HFF-Myc (cell line): ENCODE measurements at places on chromosomes 16 and 17.

DNA sequence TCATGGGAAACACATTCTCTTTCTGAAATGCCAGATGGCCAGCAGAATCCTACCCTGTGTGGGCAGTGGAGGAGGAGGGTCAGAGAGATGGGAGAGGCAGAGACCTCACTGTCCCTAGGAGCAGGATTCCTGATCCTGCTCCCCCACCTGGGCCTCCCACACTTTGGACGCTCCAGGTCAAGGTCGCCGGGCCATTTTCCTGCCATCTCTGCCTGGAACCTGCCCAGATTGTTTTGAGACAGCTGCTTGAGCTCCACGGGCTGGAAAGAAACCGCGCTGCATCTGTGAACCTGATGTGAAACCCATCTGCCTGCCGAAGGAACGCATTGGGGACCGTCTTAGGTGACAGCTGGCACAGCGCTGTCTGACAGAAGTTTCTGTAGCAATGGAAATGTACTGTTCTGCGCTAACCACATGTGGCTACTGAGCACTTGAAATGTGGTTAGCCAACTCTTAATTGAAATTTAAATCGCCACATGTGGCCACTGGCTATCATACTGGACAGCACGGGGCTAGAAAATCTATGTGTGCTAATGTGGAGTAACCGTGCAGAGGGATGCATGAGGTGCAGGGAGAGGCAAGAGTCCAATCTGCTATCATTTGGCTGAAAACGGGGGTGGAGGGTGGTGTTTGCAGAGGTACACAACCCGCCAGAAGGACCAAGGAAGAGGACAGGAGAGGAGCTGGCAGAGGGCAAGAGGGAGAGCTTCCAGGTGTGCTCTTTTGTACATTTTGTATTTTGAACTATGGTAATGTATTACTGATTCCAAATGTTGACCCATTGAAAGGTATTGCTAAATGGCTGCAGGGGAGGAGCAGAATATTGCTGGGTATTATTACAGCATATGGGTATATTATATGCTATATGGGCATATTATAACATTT, 15.4 kb upstream of the NUBP1 start:
- DNase-seq, result peak; percentile 17

GRCh38 chr17:27461192-27461859, 5.1 kb downstream of the KSR1 start:
- no peak for DNase-seq

DNA sequence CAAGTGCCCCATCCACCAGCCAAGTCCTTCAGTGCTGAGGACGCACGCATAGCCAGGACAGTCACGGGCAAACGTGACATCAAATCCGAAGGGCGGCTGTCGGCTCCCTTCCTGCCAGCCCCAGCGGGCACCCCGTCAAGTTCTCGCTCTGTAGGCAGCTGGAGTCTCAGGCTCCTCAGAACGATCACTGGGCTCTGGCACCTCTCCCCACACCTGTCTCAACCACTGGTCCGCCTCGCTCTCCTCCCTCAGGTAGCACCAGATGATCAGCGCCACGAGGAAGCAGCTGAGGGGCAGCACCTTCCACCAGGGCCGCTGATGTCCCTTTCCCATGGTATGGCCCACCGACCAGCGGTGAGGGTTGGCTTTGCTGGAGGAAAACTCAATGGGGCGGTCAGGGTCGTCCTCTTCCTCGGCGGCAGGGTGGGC, 422 bp downstream of the UQCC4 start:
- DNase-seq, result no peak

DNA sequence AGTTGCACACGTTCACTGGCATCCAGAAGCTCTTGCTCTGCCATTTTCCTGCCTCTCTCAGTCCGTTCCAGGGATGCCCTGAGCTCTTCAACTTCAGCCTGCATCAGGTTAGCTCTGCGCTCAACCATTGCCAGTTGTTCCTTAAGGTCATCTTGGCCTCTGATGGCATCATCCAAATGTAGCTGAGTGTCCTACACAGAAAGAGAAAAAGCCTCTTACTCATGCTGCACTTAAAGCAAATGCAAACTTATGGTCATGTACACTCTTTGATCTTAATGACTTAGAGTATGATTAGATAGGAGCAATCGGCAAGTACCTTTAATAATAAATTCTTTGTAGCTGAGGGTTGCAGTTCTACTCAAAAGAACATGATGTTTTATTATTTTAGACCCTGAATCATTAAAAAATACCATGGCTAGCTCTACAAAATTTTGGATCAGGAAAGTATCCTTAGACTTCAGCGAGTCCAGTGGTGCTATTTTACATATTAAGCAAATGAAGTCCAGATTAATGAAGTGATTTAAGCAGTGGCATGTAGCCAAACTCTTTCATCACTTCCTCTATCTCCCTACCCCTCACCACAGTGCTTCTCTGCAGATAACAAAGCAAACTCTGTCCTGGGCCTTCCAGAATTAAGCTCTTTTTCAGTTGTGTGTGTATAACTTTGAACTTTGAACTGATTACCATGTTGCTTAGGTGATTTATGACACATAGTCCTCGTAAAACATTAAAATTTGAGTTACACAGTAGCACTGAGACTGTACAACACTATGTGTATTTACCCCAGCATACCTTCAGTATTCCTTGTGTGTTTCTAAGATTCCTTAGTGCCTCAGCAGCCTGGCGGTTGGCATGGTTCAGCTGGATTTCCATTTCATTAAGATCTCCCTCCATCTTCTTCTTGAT, 22.1 kb downstream of the MYH4 start:
- DNase-seq, result no peak

GRCh38 chr17:51103451-51103850, 17.2 kb downstream of the SPAG9 start:
- DNase-seq, result no peak

DNA sequence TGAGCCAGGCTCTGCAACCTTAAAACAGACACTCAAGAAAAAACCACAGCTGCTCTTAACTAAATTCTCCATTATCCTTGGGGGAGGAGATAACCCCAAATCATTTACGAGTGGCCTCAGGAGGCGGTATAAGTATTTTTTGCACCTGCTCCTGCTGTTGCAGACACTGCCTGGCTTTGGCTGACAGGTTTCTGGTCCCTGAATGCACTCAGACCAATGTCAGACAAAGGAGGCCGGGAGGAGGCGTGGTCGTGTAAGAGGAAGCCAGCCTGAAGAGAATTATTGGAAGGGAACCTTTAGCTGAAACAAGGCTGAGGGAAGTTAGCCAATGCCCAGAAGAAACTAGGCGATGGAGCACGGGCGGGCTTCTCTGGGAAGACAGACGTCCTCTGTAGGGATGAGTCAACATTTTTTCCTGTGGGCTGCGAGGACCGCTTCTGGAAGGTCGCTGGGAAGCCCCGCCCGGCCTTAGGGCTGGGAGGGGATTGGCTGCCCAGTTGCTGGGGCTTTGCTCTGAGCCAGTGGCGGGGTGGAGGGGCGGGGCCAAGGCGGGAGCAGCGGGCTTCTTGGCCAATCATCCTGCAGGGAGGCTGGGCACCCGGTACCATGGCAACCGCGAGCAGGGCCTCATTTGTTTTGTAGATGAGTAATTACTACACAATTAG, 82.3 kb downstream of the CCDC182 start:
- DNase-seq, result peak; percentile 96

DNA sequence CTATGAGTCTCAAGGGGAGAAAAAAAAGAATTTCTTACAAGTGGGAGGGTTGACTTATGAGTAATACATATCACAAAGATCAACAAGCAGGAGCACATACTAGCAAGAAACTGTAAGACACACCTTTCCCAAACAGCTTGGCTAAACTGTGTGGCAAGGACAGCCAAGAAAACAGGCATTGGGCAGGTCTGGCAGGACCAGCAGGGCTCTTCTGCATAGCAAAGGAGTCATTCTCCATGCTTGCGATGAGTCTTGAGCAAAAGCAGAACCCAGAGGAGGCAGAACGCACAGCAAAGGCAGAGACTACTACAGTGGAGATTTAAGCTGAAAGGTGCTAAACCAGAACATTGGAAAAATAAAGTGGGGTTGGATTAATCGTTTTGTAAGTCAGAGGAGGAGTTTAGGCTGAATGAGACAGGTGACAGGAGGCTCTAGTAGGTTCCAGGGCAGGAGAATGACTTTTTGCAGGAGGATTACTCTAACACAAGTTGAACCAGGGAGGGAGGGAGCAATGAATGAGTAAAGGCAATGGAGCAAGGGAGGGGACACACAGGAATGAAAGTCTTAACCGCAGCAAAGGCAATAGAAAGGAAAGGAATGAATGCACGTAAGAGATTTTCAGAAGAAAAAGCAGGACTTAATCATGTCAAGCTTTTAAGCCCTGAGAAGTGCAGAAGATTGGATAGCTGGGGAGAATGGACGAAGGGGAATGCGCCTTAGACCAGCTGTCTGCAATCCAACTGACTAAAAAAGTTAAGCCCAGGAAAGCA, 2.7 kb downstream of the N4BP1 start:
- DNase-seq, result no peak

GRCh38 chr16:71610936-71611871, 14.8 kb upstream of the MARVELD3 start:
- DNase-seq, result peak; percentile 16

- DNase-seq, result no peak
These were observed 204.5 kb upstream of the CDH5 start for GRCh38 chr16:66161942-66162341.

DNA sequence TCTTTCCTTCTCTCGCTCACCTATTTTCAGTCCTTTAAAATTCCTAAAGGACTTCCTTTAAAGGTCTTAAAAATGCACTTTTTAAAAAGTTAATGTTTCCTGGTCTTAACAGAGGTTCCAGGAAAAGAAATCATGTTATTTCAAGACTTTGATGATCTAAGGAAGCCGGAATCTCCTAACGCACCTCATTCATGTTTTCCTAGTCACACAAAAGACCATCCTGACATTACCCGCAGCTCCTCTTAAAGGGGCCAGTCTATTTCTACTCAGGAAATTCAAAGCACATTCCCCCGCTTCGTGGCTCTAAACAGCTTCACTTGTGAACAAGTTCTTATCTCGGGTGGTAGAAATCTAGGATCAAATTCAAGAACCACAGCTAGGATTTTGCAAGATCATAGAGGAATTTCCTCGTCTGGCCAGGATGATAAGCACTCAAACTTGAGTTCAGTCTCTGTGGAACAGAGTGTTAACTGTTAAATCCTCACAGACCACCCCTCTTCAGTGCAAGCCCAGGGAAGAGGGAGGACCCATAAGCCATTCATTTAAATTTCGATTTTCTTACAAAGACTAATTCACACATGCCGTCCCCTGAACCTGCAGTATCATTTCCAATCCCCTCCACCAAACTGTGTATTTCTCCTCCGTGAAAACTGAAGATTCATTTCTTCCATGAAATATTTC, 137.1 kb upstream of the AXIN2 start:
- DNase-seq, result no peak

DNA sequence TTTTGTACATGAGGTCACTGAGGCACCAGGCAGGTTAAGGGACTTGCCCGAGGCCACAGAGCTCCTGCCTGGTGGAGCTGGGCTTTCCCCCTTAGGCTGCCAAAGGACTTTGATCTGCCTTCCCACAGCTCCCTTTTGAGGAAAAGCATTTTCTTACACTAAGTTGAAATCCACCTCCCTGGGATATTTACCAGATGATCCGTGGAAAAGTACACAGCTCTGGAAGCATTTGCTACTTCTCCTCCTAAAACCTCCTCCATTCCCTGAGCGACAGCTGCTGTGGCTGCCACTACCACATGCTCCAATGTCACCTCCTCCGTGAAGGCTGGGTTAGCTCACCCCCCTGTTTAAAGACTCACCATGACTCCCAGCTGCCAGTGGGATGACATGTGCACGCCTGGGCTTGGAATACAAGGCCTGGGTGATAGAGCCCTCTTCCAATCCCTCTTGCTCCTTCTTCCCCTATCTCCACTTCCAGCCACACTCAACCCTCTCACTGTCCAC, 1.2 kb upstream of the MPRIP start:
- no peak for DNase-seq

- no peak for DNase-seq
These were observed 795 bp downstream of the KCTD13 start for GRCh38 chr16:29925105-29925756.

GRCh38 chr17:37458805-37459204, 30.9 kb upstream of the DUSP14 start:
- no peak for DNase-seq

GRCh38 chr16:47876511-47876910, 279.3 kb downstream of the ABCC12 start:
- no peak for DNase-seq

- DNase-seq, result no peak
These were observed 33.1 kb upstream of the MEIOC start for GRCh38 chr17:44623070-44623725.

DNA sequence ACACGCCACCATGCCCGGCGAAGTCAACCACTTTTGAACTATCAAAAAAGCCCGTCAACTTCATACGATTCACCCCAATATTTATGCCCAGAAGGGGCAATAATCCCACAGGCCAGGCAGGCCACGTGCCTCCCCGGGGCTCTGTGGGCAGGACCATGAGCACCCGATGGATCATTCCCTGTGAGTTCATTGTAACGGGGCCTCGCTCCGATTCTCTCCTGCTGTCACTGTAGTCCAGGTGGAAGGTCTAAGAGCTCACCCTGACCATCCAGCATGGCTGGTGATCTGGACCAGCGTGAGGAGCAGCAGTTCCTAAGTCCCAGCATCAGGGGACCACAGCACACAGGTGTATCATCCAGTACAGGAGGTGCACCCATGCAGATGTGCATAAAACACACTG, 77.5 kb upstream of the DOC2B start:
- DNase-seq, result no peak

- no peak for DNase-seq
These were observed 7.0 kb downstream of the PHF12 start for GRCh38 chr17:28944343-28944742.

DNA sequence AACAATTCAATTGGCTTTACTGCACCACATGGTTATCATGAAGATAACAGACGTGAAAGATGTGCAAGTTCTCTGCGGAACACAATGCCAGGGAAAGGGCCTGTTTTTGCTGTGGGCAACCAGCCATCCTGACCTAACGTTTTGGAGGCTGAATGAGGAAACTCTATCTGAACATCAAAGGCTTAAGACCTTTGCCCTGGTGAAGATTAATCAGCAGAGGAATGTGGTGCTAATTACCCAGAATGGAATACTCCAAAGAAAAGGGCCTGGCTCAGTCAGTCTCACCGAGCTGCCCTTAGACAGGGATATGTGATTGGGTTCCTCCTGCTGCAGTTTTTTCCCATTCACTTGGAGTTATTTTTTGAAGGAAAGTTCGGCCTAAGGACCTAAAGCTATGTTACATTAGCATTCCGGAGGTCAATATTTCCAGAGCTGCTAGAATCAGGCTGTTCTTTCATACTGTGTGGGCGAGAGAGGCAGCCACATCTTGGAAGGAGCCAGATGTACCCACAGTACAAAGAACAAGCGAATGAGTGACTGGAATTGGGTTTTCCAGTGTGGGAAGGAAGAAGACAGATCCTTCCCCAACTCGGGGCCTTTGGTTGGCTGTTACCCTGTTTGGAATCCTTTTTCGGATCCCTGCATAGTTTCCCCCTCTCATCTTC, 15.5 kb downstream of the ASIC2 start:
- no peak for DNase-seq

DNA sequence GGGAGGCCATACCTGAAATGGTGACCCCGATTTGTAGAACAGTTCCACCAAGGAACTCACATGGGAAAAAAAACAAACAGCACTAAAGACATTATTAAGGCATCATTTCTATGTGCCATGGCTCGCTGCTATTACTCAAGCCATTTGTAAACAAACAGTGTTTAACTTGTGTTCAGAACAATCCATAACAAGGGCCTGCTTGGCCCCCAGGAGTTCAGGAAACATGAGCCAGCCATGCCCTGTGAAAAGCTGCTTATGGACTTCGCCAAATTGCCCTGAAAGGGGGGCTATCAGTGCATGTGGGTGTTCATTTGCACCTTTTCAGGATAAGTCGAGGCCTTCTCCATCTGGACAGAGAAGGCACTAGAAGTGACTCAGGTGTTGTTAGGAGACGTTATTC, 8.0 kb downstream of the POLR3K start:
- DNase-seq, result no peak
